ENCODE measurements at places on chromosomes 7 and 10. TPM values are rescaled to one million over a fixed set of nuclear protein-coding genes. Genes with fewer than 3 reads are reported as not detected.

DNA sequence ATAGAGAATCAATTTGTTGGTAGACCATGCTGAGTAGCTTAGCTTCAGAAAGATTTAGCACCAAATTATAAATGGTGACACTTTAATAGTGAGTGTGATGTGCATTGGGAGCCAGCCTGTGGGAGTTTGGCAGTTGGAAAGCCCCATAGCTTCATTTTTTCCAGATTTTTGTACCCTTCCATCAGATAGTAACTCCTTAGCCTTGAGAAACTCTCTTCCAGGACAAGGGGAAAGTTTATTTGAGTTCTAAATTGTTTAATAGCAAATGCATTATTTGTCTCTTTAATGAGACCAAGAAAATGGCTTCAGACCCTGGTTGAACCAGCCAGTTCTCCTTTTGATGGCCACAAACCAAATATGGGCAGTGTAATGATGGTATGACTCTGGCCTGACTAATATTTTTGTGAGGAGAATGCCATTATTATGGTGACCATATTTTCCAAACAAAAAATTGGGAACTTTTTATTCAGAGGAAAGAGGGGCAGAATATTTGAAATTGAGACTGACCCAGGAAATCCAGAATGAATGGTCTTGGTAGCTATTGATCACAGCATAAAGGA lies 49.8 kb downstream of the PLCE1 start:
- no peak for DNase-seq

DNA sequence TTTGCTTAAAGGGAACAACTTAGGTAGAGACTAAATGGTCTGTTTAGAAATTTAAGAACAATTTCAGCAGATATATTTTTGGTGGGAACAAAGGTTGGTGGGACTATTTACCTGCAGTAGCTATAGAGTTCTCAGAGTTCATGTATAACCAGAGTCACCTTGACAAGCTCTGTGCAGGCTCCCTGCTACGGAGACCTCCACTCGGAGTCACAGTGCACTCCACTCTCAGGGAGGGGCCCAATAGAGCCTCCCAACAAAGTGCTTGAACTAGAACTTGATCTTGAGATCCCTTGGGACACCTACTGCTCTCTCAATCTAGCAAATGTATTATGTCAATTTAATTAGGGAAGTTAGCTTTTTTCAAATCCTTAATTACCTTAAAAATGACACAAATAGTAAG lies 2.3 kb downstream of the MYPN start:
- no peak for DNase-seq

ASZ1 gene
- not detected for total RNA-seq

DNA sequence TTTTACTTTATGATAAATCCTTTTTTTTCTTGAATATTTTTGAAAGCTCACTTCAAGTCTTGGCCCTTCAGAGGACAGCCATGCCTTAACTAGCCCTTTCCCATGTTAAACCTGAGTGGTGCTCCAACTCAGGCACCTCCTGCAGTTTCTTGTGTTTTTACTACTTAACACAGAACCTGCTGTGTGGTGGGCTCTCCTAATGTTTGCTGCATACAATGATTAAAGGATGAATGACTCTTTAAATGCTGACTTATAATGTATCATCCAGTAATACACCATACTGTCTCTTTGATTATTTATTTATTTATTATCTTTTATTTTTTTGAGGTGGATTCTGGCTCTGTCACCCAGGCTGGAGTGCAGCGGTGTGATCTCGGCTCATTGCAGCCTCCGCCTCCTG lies 179.4 kb downstream of the SEMA3E start:
- DNase-seq: no peak

DNA sequence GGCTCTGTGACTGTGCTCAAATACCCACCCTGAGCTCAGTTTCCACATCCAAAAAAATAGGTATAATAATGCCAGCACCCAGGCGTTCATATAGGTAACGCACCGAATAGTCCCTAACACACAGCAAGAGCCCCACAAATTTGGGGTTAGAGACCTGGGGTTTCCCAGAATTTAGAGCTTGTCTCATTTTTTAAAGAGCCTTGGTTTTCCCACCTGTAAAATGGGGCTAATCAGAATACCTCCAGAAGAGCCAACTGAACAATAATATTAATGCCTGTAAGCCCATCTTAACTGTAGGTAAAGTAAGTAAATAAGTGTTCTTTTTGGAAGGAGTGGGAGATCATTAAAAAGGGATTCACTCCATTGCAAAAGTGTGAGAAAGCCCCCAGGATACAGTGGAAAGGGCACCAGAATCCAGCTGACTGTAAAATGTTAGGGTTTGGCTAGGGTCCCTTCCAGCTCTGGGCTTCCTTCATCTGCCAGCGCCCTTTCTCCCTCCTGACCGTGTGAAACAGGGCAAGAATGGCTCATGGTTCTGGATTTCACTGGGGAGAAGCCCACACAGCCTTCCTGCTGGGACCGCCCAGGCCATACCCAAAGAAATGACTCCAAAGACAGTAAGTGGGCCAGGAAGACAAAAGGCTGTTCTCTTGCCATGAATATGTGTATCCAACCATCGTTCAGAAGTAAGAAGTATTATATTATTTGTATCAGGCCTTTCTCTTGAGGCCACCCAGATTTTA lies 2.1 kb downstream of the MTURN start:
- DNase-seq: no peak

- DNase-seq: no peak
Observed at GRCh38 chr7:108285778-108286177, 155.6 kb upstream of the LAMB4 start.
